ENCODE measurements at places on chromosomes 3 and 15.
A peak's percentile ranks its signal among the peaks of the same experiment; 100 is the strongest.

DNA sequence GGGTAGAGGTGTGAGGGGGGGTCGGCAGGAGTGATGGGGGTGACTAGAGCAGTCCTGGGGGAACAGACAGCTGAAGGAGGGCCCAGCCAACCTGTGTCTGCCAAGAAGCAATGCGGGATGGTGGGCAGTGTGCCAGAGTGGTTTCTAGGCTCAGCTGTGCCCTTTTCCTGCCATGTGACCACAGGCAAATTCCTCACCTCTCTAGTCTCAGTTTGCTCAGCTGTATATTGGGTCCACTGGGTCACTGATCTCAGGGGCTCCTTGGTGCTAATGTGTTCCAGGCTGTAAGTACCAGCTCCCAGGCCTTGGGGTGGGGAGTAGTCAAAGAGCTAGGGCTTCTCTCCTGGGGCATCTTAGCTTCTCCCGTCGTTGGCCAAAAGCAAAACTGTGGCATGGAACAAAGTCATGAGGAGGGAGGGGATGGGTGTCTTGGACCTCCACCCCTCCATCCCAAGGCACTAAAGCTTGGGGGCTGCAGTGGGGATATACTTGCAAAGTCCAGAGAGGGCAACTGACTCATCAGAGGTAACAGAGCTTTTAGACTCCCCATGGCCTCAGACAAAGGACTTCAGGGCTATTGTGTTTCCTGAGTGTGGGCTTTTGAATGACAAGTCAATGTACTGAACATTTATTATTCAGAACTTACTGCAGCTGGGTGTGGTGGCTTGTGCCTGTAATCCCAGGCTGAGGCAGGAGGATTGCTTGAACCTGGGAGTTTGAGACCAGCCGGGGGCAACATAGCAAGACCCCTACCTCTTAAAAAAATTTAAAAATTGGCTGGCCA, 20.9 kb downstream of the SMAD6 start:
- DNase-seq, result no peak

DNA sequence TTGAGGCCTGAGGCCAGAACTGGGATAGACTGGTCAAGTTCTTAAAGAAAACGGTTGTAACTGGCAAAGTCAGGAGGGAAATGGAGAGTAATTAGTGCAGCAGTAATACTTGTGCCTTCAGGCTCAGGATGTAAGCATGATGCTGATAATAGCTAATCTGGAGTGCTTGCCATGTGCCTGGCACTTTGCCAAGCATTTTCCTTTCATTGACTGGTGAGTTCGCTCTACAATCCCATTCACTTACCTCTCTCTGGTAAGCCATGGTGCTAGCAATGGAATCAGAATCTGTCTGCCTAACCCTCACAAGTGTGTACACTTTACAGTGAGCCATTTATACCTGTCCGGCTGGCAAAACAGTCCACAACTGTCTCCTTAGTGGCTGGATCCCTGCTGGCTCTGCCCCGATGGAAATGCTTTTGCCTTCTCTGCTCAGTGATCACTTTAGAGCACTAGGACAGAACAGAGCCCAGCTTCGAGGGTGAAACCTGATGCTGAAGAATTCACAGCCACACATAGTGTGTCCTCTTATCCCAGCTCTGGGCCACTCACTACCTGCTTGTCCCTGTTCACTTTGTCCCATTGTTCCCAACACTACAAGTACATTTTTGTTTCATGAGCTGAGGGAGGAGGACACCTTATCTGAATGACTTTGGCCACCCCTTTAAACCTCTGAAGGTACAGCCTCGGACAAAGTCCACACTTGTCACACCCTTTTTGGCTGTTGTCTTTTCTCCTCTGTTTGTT, 10.3 kb downstream of the CHP1 start:
- DNase-seq, result no peak

GRCh38 chr3:46974421-46975171, 1.9 kb downstream of the CCDC12 start:
- no peak for DNase-seq

GRCh38 chr3:137172728-137173127, 214.9 kb downstream of the IL20RB start:
- DNase-seq, result no peak

DNA sequence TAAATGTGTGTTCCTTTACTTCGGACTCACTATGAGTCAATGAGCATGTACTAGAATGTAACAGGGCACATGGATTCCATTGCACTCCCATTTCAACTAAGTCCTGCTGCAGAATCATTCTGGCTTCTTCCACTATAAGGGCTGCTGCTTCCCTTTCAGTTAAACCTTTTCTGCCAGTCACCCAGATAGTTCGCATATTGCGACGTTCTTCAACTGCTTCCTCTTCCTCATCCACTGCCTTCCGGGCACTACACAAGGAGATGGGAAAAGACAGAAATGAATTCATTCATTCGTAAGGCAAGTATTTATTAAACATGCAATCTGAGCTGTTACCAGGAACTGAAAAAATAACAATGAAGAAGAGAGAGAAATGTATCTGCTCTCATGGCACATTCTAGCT, 55.6 kb downstream of the POLQ start:
- no peak for DNase-seq

GRCh38 chr15:63072023-63072650, 29.6 kb downstream of the TPM1 start:
- peak; percentile 22 for DNase-seq

DNA sequence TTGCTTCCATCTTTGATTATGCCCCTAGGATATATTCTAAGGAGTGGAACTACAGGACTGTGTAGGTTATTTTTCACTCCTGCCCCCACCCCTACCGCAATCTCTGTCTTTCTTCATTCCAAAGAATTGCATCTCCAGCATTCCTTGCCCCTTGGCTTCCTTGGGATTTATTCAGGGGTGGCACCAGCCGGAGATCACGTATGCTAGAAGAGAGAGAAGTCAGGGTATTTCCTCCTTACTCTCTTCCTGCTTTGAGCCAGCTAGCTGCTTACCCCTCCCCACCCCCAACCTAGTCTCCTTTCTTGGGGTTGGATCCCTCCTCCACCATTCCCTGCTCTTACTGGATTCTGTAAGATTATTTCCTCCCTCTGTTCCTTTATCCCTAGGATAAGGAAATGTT, 35.0 kb upstream of the DENND4A start:
- no peak for DNase-seq

- no peak for DNase-seq
Observed at GRCh38 chr3:57659004-57659673, 33.7 kb downstream of the DENND6A start.

GRCh38 chr3:64254443-64254842, 29.2 kb upstream of the PRICKLE2 start:
- DNase-seq, result no peak

DNA sequence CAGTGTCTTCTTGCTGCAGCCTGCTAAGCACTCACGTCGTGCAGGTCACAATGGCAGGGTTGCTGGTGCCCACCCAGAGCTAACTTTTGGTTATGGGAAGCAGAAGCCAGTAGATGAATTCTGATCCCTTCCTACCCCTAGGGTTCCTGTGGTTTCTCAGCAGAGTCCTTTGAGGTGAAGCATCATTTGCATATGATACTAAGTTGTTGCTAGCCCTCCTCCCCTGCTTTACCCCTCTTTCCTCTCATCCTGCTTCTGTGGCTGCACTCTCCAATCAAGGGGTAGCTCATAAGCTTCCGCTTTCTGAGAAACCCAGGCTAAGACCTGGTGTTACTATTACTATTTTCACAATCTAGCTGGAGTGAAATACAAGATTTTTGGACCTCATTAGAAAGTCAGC, 22.1 kb upstream of the HEG1 start:
- DNase-seq, result no peak

- DNase-seq, result no peak
Observed at GRCh38 chr15:58454950-58455401, 23.2 kb downstream of the LIPC start.

DNA sequence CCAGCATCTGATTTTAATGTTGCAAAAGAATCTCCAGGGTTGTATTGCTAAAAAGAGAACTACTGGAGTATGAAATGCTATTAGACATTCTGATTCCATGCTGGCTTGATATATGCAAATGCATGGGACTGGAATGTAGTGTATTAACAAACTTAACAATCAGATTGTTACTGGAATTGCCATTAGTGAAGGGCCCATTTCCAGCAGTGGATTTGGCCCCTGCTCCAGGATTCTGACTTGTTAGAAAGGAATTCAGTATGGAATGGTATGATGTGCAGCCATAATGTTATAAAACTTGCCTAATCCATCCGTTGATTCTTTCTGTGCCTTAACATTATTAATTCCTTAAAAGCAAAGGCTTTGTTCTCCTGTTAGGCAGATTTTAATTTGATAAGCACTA, 7.9 kb downstream of the ARRDC4 start:
- peak; percentile 74 for DNase-seq

GRCh38 chr3:82741346-82741745, 979.9 kb upstream of the GBE1 start:
- no peak for DNase-seq

DNA sequence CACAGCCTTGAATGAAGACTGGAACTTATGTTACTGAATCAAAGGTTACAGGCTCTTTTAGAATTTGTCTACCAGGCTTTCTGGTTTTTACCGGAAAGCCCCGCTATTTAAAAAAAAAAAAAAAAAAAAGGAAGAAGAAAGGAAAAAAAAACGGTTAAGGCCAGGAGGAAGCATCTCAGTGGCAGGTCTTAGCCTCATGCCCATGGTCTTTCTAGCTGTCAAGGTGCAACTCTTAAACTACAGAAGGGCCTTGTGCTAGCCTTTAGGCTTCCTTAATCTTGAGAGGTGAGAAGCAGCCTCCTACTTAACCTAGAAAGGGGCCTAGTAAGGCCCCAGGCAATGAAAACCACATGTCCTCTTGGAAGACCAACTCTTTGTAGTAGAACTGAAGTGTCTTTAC, 77.5 kb downstream of the TBC1D5 start:
- no peak for DNase-seq

GRCh38 chr15:49979705-49980382, 139.2 kb downstream of the ATP8B4 start:
- DNase-seq, result no peak

GRCh38 chr15:68616397-68616796, 37.6 kb downstream of the CORO2B start:
- no peak for DNase-seq

DNA sequence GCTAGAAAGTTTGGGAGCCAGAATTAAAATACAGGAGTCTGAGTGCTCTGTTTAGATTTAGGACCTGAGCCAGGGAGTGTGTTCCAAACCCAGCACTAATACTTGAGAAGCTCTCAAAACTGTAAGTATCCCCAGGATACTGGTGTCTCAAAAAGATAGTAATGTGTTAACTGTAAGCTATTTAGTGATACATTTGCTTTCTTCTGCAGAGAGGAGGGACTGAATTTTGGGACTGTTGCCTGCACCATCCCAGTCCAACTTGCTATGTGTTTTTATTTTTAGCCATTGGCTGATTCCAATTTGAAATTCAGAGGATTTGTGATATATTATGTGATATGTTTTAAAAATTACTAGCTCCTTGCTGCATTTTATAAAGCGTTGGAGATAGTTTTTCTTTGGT, 31.5 kb downstream of the UBE2E1 start:
- DNase-seq, result no peak

DNA sequence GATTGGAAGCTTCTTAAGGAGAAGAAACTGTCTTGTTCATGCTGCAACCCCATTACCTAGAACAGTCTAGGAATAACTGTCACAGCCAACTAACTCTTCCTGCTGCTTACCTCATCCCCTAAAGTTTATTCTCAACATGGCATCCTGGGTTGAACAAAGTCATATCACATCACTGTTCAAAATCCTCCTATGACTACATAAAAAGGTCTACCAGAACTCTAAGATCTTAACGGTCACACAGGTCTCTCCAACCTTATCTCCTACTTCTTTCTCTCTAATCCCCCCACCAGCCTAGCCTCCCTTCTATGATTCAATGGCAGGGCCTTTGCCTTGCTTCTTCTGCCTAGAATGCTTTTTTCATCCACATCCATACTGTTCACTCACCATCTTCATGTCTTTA, 69.3 kb downstream of the CLASP2 start:
- no peak for DNase-seq

- no peak for DNase-seq
Observed at GRCh38 chr3:45414341-45414740, 26.0 kb downstream of the LARS2 start.

- DNase-seq, result peak; percentile 75
Observed at GRCh38 chr3:111676211-111677006, 81.3 kb upstream of the ZBED2 start.

DNA sequence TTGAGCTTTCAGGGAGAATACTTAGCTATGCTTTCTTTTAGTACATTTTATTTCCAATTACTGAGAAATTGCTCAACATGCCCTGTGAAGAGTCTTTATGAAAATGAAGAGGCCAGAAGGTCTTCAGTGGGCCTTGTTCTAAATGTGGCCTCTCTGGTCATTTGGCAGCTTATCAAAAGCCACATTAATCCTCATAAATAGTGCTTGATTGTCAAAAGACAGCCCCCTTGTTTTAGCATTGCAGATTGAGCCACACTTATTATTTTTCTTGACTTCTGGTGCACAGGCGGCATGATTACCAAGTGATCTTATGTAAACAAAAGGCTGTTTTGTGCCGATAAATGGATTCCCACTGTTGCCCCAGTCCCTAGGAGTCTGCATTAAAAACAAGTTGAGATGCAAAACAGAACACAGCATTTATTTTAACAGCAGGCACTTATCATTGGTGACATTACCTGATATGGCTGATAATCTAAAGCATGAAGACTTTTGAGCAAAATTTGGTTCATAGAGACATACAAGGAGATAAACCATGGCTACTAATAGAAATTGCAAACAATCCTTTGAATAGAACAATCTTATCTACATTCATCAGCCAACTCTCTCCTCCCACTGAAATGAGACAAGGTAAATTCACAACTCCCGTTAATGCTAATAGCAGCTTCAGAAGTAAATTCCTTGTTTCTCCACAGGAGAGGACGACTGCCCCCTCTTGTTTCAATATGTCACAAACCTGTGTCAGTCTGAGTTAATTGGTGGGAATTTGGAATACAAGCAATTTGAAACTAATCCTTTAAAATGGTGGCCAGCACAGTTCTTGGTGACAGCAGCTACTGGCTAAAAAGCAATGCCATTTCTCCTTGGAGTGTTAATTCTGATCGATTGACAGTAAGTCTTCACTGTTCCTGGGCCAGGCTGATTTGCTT, 194.3 kb downstream of the NSUN3 start:
- no peak for DNase-seq

GRCh38 chr3:54131890-54132289, 9.5 kb downstream of the CACNA2D3 start:
- no peak for DNase-seq

DNA sequence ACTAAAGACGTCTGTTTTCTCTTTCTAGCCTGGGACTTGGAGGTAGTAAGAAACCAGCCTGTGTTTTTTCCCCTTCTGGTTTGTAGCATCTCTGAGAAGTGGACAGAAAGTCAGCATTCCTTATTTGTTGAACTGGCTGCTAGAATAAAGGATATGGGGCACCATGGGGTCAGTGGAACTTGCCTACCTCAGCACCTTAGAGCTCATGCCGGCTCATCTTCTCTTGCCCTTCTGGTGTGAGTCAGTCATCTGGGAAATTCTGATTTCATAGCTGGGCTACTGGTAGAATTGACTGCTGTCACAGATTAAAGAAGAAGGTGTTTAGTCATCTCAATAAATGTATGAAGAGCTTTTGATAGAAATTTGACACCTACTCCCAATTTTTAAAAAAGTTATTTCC, 202.7 kb upstream of the TOPAZ1 start:
- DNase-seq, result no peak

GRCh38 chr15:88898736-88899135, 3.4 kb upstream of the HAPLN3 start:
- DNase-seq, result no peak
